ENCODE measurements at places on chromosomes 3 and 15.

- DNase-seq, result no peak
Observed at GRCh38 chr3:177536873-177537272, 339.6 kb upstream of the TBL1XR1 start.

DNA sequence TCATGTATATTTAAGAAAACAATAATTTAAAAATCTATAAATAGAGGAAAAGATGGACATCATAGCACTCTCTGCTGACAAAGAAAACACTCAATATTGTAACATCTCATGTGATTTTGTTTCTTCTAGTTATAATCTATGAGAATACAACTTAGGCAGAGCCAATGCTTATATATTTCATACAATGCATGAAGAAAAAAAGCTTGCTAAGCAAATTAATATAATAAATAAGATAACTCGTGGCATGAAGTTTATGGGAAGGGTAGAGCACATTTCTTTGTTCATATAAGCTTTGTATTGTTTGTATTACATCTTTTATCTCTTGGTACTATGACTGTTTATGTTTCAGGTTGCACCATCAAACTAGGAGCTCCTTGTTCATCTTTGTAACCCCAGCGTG is 7.6 kb upstream of the ANXA2 start:
- no peak for DNase-seq

- no peak for DNase-seq
Observed at GRCh38 chr3:20043825-20044224, 3.6 kb downstream of the KAT2B start.

GRCh38 chr3:72891053-72891855 is 3.4 kb downstream of the GXYLT2 start:
- no peak for DNase-seq

GRCh38 chr3:195416795-195417194 is 26.0 kb downstream of the ACAP2 start:
- DNase-seq, result no peak

- DNase-seq, result no peak
Observed at GRCh38 chr3:175476489-175476888, 617.4 kb downstream of the NAALADL2 start.
